Mesothelial cell of epicardium (in vitro differentiated cells): ENCODE measurements at places on chromosomes 11 and 22. TPM values are rescaled to one million over a fixed set of nuclear protein-coding genes. Genes with fewer than 3 reads are reported as not detected.

- DNase-seq: no peak
- no peaks in the 10 kb centered on the region for H3K27me3 ChIP-seq
- H3K4me1 ChIP-seq: peaks cover 3% of the 10 kb centered on the region
- no peak overlapping the region for H3K4me3 ChIP-seq
- no peaks in the 10 kb centered on the region for H3K36me3 ChIP-seq
These were observed 165.0 kb upstream of the TRPC6 start for GRCh38 chr11:101748572-101749344.

Gene RFPL3
- total RNA-seq: not detected in 3 replicates

GRCh38 chr11:3207526-3208189 is 11.0 kb downstream of the MRGPRG start:
- H3K4me1 ChIP-seq: no peaks in the 10 kb centered on the region
- no peaks in the 10 kb centered on the region for H3K36me3 ChIP-seq
- H3K27ac ChIP-seq: no peak overlapping the region
- H3K4me3 ChIP-seq: no peak overlapping the region

DNA sequence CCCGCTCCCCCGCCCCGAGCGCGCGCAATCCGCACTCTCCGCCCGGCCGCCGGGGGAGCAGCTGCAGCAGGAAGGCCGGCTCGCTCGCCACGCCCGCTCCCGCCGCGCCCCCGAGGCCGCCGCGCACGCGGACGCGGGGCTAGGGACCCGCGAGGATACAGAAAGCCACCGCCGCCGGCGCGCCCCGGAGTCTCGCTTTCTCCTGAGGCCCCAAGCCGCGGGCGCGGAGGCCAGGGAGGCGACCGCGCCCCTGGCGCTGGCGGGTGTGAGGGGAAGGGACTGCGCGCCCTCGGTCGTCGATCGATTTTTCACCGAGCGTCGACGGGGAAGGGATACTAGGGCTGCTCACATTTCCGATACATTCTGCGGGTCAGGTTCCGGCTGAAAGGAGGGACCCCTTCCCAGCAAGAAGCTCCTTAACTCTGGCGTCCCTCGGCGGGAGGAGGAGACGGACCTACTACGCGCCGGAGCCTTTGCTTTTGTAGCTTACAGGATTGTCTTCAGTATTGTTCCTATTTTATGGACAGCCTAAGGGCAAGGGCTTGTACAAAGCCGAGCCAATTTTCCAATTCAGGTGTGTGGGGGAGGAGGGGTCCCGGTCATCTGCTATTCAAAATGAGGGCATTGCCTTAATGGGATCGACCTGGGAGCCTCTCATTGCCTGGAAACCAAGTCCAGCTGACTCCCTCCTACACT is 416 bp upstream of the GAB2 start:
- H3K27ac ChIP-seq: peak overlapping the region; percentile 91
- peaks cover 41% of the 10 kb centered on the region for H3K4me1 ChIP-seq
- peak; percentile 73 for DNase-seq

- peaks cover 15% of the 10 kb centered on the region for H3K4me1 ChIP-seq
- peak overlapping the region; percentile 19 for H3K27ac ChIP-seq
- peaks cover 43% of the 10 kb centered on the region for H3K27me3 ChIP-seq
- no peak overlapping the region for H3K4me3 ChIP-seq
These were observed 883.5 kb downstream of the OPCML start for GRCh38 chr11:132648851-132649250.

GRCh38 chr11:7538466-7539454 is 25.0 kb downstream of the PPFIBP2 start:
- H3K27me3 ChIP-seq: no peaks in the 10 kb centered on the region
- H3K36me3 ChIP-seq: no peaks in the 10 kb centered on the region
- no peak for DNase-seq
- peaks cover 68% of the 10 kb centered on the region for H3K4me1 ChIP-seq

- no peak for DNase-seq
- no peak overlapping the region for H3K27ac ChIP-seq
- peaks cover 10% of the 10 kb centered on the region for H3K4me1 ChIP-seq
- H3K36me3 ChIP-seq: no peaks in the 10 kb centered on the region
These were observed 230.7 kb downstream of the FAT3 start for GRCh38 chr11:92455210-92455790.

DNA sequence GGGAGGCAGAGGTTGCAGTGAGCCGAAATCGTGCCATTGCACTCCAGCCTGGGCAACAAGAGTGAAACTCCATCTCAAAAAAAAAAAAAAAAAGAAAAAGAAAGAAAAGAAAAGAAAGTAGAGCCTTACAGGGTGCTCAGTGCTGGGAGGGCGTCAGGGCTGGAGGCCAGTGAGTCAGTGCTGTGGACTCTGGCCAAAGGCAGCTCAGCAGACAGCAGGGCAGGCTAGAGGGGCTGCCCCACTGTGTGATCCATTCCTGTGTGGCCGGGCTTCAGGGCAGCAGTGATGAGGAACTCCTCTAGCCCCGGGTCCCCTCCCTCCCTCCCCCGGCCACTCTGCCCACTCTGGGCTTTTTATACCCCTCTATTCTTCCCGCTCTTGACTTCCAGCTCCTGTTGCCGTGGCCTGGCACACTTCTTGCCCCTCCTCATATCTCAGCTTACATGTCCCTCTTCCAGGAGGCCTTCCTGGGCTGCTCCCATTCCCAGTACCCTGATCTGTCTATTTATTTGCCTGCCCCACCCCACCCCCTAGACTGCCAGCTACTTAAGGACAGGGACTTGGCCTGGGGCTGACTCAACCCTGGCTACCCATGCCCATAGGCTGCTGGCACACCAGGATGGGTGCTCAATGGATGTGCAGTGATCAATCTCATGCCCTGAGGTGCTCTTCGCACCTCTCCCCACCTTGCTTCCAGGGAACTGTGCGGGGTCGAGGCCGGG is 10.1 kb downstream of the SYT12 start:
- H3K4me1 ChIP-seq: peaks cover 15% of the 10 kb centered on the region
- H3K4me3 ChIP-seq: no peak overlapping the region

DNA sequence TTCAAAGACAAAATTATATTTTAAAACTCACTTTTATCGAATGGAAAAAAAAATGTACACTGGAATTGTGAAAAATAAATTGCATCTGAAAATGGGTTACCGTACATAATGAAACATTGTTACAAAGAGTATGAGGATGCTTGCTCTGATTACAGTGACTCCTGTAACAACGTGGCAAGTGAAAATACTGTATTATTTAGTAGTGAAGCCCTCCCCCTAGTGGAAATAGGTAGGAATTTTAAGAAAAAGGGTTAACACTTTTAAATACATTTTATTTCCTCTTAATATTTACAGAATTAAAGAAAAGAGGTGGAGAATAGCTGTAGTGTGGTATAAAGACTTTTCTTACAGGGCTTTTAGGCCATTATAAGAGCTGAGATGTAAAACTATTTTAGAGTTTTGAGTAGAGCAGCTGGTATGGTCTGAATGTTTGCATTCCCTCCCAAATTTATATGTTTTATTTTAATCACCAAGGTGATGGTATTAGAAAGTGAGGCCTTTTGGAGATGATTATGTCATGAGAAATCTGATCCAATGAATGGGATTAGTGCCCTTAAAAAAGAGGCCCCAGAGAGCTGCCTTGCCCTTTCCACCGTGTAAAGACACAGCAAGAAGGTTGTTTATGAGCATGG is 25.2 kb downstream of the FAM76B start:
- no peaks in the 10 kb centered on the region for H3K27me3 ChIP-seq
- no peak for DNase-seq
- H3K27ac ChIP-seq: no peak overlapping the region
- H3K36me3 ChIP-seq: peaks cover 2% of the 10 kb centered on the region
- no peak overlapping the region for H3K4me3 ChIP-seq

Gene GLYATL1
- 0.25 to 0.89 TPM (median 0.33 TPM) in 3 replicates for total RNA-seq

- H3K36me3 ChIP-seq: peaks cover 5% of the 10 kb centered on the region
- DNase-seq: no peak
- peak overlapping the region; percentile 5 for H3K27ac ChIP-seq
- H3K27me3 ChIP-seq: no peaks in the 10 kb centered on the region
- no peak overlapping the region for H3K4me3 ChIP-seq
These were observed 217.6 kb upstream of the CARD18 start for GRCh38 chr11:105357146-105357545.

DNA sequence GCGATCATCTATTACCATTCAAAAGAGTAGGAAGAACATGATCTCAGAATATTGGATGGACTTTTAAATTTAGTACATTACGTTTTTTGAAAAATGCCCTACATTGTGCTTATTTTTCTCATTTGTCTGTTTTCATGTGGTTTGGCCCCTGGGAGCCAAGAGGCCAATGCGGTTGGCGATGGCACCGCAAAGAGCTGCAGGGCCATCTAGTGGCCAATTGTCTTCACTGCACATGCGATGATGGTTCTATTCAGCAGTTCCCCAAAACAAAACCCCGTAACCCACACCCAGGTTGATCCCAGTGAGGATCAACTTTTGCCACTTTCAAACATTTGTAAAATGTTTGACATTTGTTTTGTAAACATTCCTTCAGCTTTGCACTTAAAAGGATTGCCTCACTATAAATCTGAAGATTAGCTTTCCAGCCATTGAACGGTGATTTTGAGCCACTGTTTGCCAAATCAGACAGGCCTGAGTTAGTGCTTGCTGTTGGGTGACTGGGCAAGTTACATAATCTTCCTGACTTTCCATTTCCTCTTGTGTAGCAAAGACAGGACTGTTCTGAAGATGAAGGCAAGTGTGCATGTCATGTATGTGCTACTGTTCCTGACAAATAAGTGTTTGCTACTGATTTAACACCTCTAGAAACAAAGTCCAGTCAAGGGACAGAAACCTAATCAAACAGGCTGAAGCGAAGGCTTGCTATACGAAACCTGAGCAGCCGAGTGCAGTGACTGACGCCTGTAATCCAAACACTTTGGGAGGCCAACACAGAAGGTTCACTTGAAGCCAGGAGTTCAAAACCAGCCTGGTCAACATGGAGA is 29.2 kb upstream of the XBP1 start:
- no peak overlapping the region for H3K4me3 ChIP-seq
- H3K4me1 ChIP-seq: no peaks in the 10 kb centered on the region
- no peaks in the 10 kb centered on the region for H3K27me3 ChIP-seq
- peaks cover 12% of the 10 kb centered on the region for H3K36me3 ChIP-seq
- DNase-seq: peak; percentile 31
- H3K27ac ChIP-seq: no peak overlapping the region
